ENCODE measurements at places on chromosomes 1 and 21. TPM values are rescaled to one million over a fixed set of nuclear protein-coding genes. Genes with fewer than 3 reads are reported as not detected.

The CYP4A11 gene
- total RNA-seq: 0.38 TPM

DNA sequence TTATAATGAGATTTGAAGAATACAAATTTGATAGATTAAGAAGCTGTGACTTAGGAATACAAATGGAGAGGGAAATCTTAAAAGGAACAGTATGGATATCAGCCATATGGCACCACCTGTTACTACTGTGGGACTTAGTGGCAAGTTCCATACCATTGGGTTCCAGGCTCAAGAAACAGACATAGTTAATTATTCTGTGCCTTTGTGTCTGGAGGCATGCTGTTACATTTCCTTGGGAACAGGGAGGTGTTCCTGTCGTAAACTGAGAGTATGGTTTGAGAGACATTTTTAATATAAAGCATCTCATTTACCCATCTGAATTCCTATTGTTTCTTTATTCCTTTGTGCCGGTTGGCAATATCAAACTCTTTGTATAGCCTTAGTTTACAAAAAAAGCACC, 15.2 kb downstream of the PLA2G4A start:
- no peak for DNase-seq

DNA sequence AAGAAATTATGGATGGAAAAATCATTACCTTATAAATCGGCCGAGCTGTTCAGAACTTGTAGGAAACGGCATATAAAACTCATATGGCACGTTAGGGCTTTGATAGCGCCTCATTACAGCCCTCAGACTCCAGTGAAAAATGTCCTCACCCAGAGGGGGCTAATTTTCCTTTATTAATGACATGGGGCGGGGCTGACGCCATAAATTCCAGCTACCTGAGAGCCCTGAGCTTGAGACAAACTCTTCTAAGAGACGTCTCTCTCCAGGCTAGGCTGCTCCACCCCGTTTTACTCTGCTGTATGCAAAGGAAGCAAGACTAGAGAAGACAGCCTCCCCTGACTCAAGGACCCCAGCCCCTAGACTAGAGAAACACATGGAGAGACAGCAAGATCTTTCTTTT, 149.4 kb downstream of the TRABD2B start:
- no peak for DNase-seq

DNA sequence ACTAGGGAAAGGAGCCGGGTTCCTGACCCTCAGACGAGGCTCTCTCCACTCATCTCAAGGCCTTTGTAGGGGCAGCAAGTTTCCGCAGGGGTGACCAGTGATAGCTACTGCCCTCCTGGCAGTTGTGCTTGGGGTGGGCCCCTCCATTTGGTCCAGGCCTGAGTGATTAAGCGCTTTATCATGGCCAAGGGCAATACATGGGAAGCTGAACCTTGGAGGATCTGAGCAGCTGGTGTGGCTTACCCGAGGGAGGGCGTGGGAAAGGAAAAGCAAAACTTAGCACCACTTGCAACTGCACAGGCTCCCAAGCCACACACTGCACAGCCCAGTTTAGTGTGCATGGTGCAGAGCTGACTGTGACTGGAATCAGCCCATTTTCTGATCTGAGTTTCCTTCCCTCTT, 47.8 kb downstream of the GADD45A start:
- DNase-seq: no peak

GRCh38 chr1:38098101-38098847, 51.7 kb upstream of the POU3F1 start:
- DNase-seq: no peak

Measured in esophagus squamous epithelium (tissue), 5 donors.